ENCODE measurements at places on chromosomes 2 and 18.

GRCh38 chr2:230602562-230603230 is 109.9 kb upstream of the CAB39 start:
- DNase-seq, result no peak

DNA sequence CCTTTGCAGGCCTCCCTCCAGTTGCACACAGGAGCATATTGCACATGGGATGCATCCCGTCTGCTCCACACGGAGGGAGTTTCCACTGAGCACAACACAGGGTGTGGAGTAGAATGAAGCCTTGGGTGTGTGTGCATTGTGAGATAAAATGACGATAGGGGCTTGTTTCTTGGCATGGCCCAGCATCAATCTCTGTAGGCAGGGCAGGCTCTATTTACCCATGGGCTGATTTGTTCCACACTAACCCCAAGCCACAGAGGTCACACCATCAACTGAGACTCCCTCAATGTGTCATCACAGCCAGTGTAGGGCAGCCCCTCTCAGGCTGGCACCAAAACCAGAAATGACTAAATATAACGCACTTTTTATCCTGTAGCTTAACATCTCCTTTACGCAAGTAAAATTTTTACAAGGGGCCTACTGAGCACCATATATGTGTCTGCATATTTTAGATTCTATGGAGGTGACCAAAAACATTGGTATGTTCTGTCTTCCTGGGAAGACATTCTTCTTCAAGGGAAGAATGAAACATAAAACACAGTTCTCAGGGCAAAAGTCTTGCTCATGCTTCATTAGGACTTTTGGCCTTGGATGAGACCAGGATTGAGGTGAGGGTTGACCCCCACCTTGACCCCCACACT is 2.7 kb upstream of the GKN1 start:
- no peak for DNase-seq

DNA sequence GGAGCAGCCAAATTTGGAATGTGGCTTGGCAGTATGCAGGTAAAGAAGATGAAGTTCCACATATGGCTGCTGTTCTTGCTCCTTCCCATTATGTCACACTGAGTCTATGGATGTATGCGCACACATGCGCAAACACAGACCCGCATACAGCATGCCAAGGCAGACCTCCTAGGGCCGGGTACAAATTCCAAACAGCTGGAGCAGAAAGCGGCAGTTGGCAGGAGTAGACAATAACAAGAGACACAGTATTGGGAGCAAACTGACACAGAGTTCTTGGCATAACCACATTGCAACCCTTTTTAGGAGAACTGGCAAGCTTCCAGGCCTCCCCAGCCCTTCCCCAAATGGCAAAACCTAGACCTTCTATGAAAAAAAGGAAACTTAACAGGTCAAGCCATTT is 268.9 kb downstream of the SP3 start:
- DNase-seq, result no peak

- no peak for DNase-seq
Measured at GRCh38 chr2:237896956-237897355, 37.5 kb downstream of the RAMP1 start.

DNA sequence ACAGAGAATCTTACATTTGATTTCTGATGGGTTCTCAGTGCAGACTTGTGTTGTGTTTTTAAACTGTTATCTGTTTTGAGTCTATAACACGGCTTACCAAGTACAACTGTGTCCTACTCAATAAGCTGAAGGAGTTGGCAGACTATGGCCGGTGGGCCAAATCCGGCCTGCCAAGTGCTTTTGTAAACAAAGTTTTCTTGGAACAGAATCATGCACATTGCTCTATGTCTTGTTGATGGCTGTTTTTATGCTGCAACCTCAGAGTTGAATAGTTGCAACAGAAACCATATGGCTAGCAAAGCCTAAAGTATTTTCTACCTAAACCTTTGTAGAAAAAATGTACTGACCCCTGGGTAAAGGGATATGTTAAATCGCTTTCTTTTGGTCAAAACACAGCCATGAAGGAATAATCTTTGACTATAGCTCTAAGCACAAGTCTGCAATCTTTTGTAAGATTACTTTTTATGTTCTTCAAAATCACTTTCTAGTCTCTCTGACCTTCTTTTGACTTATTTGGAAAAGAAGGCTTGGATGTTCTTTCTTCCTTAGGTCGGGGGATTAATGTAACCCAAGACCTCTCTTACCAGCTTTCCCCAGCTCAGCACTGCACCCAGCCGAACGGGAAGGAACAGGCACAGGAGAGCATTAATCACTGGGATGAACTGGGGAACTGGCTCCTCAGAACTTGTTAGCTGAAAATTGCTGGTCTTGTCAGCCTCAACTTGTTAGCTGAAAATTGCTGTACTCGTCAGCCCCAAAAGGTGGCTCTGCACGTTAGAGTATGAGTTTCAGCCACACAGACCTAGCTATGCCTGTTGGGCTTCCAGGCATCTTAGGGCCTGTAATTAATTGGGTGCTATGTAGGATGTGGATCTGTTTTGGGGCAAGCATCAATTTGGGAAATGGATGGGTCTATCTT is 75.4 kb downstream of the CD8B2 start:
- no peak for DNase-seq

- no peak for DNase-seq
Measured at GRCh38 chr2:170340693-170341068, 162.7 kb downstream of the MYO3B start.

DNA sequence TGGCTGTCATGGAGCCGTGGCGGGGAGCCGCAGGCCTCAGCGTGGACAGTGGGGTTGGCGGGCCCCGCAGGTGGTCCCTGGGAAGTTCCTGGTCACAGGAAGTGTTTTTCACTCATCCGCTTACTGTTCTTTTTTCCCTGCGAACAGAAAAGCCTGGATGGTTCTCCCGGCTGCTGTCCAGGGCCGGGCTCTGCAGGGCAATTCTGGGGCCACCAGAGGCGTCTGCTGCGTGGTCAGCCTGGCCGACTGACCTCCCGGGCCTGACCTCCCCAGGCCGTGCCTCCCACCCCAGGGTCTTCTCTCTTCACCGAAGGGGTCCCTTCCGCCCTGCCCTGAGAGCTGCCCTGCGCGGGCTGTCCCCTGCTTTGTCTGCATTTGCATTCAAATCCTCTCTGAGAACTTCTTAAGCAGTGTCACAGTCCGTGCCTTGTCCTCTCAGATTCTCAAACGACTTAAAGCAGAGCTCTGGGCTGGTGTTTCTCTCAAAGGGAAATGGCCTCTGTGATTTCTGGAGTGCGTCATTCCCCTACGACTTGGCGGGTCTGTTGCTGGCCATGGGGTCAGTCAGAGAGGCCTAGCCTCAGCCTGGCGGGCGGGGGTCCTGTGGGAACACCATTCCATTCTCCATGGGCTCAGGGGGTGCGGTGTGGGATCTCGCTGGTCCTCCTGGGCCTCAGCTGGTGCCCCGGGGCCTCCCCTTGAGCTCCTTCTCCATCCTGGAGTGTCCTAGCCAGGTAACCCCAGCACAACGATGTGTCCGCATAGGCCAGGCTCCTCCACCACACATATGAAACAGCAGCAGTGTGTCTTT is 38.3 kb downstream of the KLHL29 start:
- DNase-seq, result no peak

- no peak for DNase-seq
Measured at GRCh38 chr2:95277246-95277906, 3.1 kb downstream of the PROM2 start.
